Breast epithelium (tissue), 4 donors: ENCODE measurements at places on chromosomes 5 and 9. TPM values are rescaled to one million over a fixed set of nuclear protein-coding genes. Genes with fewer than 3 reads are reported as not detected.
A peak's percentile ranks its signal among the peaks of the same experiment; 100 is the strongest.

LCN10 gene
- total RNA-seq, result 6.9 TPM

SCGB3A1 gene
- total RNA-seq, result 66.5 TPM

DNA sequence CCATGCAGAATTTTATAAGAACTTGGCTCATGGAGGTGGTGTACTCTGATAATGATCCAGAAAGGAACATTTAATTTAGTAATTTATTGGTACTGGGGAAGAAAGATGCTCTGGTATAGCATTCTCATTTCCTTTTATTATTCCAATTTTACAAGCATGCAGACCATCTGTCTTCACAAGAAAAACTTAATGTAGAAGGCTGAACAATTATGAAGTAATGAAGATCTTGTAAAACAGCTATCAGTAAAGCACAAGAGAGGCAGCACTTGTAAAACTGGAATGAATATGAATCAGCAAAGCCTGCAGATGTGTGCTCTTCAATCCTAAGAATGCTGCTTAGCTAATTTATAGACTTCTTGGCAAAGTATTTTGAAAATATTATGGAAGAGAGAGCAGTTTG lies 300.0 kb downstream of the YTHDC2 start:
- H3K4me1 ChIP-seq, result no peaks in the 10 kb centered on the region
- no peak overlapping the region for H3K27ac ChIP-seq
- H3K4me3 ChIP-seq, result no peak overlapping the region
- H3K27me3 ChIP-seq, result no peaks in the 10 kb centered on the region
- no peak for DNase-seq
- no peaks in the 10 kb centered on the region for H3K36me3 ChIP-seq

DNA sequence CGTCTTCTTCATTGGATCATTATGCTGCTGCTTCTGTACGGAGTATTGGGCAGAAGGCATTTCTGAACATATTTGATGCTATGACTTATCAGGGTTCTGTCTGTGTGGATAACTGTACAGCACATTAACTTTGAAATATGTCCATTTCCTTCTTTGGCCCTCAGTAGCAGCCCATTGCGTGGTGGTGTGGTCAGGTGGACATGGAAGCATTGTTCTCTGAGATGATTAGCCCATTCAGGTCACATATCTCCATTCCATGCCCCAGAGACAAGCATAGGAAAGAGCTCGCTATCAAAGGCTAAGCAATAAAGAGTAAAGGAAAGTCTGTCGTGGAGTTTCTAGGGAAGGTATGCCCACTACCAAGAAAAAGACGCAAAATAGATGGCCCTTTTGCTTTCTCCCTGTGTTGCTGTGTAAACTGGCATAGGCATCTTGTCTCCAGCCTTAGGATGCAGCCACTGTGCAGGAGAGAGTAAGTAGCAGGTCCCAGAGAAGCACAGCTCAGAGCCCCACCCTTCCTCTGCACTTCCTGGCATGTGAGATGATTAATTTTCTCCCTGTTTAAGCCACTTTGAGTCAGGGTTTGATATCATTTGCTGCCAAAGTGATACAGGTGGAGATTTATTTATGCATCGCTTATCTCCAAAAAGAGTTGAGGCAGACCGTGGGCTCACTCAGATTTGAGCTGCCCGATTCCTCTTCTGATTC lies 221.9 kb downstream of the PDZD2 start:
- no peaks in the 10 kb centered on the region for H3K27me3 ChIP-seq
- no peak for DNase-seq
- H3K36me3 ChIP-seq, result no peaks in the 10 kb centered on the region
- H3K4me3 ChIP-seq, result no peak overlapping the region
- no peaks in the 10 kb centered on the region for H3K4me1 ChIP-seq

DNA sequence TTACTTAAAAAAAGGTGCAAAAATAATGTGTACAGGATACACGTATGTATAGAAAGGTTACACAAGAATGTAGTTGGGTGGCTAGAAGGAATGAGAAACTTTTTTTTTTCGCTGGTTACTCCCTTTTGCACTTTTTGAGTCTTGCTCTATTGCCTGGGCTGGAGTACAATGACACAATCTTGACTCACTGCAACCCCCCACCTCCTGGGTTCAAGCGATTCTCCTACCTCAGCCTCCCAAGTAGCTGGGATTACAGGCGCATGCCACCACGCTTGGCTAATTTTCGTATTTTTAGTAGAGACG lies 15.8 kb downstream of the FBXW11 start:
- DNase-seq, result no peak
- H3K36me3 ChIP-seq, result no peaks in the 10 kb centered on the region
- peaks cover 6% of the 10 kb centered on the region for H3K4me1 ChIP-seq
- H3K27me3 ChIP-seq, result no peaks in the 10 kb centered on the region
- H3K4me3 ChIP-seq, result no peak overlapping the region
- H3K27ac ChIP-seq, result no peak overlapping the region

DNA sequence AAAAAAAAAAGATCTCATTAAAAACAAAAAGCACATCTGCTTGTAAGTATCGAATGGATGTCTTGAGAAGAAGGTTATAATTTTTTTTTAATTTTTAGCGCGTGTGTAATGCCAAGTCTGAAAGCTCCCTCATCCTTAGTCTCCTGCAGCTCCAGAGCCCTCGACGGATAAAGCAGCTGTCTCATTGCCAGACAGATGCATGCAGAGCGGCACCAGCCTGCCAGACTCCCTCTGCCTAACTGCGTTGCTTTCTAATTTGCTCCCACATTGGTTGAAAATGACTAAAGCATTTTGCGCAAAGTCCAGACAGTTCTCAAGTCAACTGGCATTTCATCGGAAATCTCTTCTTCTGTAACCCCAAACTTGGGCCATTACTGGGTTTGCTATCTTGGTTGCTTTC lies 29.4 kb downstream of the OLFM1 start:
- no peak overlapping the region for H3K4me3 ChIP-seq
- no peak overlapping the region for H3K27ac ChIP-seq
- H3K36me3 ChIP-seq, result no peaks in the 10 kb centered on the region
- no peaks in the 10 kb centered on the region for H3K27me3 ChIP-seq

- no peaks in the 10 kb centered on the region for H3K4me1 ChIP-seq
- no peaks in the 10 kb centered on the region for H3K27me3 ChIP-seq
- no peak overlapping the region for H3K27ac ChIP-seq
- no peak overlapping the region for H3K4me3 ChIP-seq
- DNase-seq, result no peak
Observed at GRCh38 chr5:160432196-160432595, 10.5 kb downstream of the PTTG1 start.

FABP6 gene
- total RNA-seq, result not detected

DNA sequence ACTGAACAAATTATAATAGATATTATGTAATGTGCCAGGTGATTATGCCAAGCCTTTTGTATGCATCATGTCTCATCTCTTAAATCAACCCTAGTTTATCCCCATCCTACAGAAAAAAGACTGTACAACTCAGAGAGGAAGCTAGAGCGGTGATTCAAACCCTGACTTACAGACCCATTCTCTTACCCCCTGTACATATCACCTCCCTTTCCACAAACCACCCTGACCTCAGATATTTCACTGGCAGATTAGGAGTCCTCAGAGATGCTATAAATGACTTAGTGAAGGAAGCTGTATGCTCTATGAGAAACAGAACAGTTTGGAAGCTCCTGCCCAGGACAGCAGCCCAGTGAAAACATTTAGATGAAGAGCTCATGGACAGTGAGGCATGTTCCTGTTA lies 79.1 kb upstream of the RARS1 start:
- H3K4me1 ChIP-seq, result peaks cover 8% of the 10 kb centered on the region
- H3K27me3 ChIP-seq, result no peaks in the 10 kb centered on the region
- no peaks in the 10 kb centered on the region for H3K36me3 ChIP-seq
- no peak overlapping the region for H3K4me3 ChIP-seq
- DNase-seq, result no peak

NUTM2G gene
- not detected for total RNA-seq

CATSPER3 gene
- total RNA-seq, result 0.44 TPM

DNA sequence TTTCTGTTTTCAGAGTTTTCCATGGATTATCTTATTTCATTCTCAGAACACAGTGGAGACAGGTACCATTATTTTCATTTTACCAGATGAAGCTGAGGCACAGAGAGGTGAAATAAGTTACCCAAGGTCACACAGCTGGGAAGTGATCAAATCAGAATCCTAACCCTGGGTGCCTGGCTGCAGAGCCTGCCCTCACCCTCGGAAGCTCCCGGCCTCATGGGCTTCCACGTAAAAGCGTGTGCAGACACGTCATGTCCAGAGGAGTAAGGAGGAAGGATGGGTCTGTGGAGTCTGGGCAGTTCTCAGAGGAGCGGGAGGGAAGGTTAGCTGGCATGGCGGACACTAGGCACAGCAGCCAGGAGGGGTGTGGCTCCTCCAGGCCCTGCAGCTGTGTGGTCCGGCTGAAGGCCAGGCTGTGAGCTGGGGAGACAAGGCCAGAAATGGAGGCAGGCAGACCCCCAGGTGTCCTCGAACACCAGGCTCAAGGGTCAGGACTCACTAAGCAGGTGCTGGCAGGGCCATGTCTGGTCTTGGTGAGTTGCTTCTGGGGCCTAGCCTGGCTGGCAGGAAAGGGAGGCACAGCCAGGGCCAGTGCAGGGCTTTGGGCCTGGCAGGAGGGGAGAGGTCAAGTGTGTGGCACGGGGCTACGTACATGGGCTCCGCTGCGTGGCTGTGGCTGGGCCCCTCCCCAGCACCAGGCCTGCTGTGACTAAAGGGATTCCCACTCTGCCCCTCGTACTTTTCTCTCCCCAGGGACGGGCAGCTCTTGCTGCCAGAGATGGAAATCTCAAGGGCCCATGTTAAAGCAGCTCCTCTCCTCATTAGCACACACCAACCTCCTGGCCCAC lies 5.6 kb downstream of the TBC1D9B start:
- H3K4me3 ChIP-seq, result no peak overlapping the region
- H3K4me1 ChIP-seq, result no peaks in the 10 kb centered on the region
- H3K36me3 ChIP-seq, result peaks cover 5% of the 10 kb centered on the region
- no peaks in the 10 kb centered on the region for H3K27me3 ChIP-seq
- no peak overlapping the region for H3K27ac ChIP-seq

GRCh38 chr5:78677777-78678668 lies 29.5 kb upstream of the LHFPL2 start:
- peak; percentile 47 for DNase-seq
- H3K27ac ChIP-seq, result peak overlapping the region; percentile 88
- H3K4me3 ChIP-seq, result no peak overlapping the region
- no peaks in the 10 kb centered on the region for H3K36me3 ChIP-seq

- peak overlapping the region; percentile 46 for H3K27ac ChIP-seq
- DNase-seq, result no peak
- H3K4me1 ChIP-seq, result no peaks in the 10 kb centered on the region
- no peaks in the 10 kb centered on the region for H3K36me3 ChIP-seq
Observed at GRCh38 chr5:82406205-82406773, 128.1 kb upstream of the RPS23 start.

DNA sequence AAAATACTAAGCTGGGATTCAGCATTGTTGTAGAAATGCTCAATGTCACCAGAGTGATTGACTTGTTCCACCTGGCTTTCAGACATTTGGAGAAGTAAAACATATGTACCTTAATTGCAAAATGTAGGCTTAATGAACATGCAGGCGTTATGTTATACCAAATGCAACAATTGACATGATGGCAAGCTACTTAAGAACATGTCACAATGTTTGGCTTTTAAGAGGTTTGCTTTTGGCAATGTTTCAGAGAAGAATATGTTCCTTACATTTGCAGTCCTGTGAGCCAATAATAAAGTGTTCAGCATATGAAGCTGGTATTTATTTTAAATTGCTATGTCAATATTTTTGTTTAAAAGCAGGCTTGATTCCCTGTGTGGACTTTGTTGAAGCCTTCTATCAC lies 111.7 kb upstream of the NUDT12 start:
- no peaks in the 10 kb centered on the region for H3K36me3 ChIP-seq
- H3K4me1 ChIP-seq, result no peaks in the 10 kb centered on the region
- no peak overlapping the region for H3K4me3 ChIP-seq

DNA sequence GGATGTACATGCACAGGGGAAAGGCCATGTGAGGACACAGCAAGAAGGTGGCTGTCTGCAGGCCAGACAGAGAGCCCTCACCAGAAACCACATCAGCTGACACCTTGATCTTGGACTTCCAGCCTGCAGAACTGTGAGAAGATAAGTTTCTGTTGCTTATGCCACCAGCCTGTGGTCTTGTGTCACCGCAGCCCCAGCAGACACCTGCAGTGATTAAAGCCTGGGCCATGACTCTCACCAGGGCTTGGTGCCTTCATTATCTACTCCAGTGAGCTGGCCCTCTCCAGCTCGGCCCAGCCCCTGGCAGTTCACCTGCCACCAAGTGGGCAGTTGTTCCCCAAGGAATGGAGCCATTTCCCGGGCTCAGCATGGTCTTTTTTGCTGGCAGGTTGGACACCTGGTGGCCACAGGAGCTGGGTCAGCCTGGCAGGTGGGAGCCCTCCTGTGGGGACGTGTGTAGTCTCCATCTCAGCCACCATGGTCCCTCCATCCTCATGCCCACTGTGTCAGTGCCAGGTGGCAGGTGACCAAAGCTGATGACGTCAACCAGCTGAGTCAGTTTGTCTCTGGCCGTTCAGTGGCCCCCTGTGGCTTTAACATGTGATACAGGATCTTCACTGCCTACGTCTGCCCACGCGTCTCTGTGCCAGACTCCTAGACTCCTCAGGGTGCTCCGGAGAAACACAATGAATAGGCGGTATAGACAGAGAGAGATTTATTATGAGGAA lies 99.9 kb upstream of the PPP1R26 start:
- no peak overlapping the region for H3K4me3 ChIP-seq
- H3K27me3 ChIP-seq, result peaks cover 63% of the 10 kb centered on the region
